ENCODE measurements at places on chromosomes 1 and 21. TPM values are rescaled to one million over a fixed set of nuclear protein-coding genes. Genes with fewer than 3 reads are reported as not detected.

Gene MRAP
- not detected for polyA plus RNA-seq

Gene PER3
- 5.1 TPM for polyA plus RNA-seq

Gene TACSTD2
- 135 TPM for polyA plus RNA-seq

Gene ADAM15
- polyA plus RNA-seq: 129 TPM

Gene WDR3
- polyA plus RNA-seq: 38.7 TPM

Gene GNAT2
- polyA plus RNA-seq: 0.20 TPM

Gene CALML6
- 0.20 TPM for polyA plus RNA-seq

Gene AGT
- polyA plus RNA-seq: not detected

Gene OR6K6
- not detected for polyA plus RNA-seq

Gene YIPF1
- 24.8 TPM for polyA plus RNA-seq

Gene TCEA3
- 0.56 TPM for polyA plus RNA-seq

Gene VHLL
- not detected for polyA plus RNA-seq

Gene PALMD
- 1.7 TPM for polyA plus RNA-seq

Gene SYT6
- polyA plus RNA-seq: not detected

Gene TMEM269
- 0.02 TPM for polyA plus RNA-seq

Gene EDARADD
- 8.4 TPM for polyA plus RNA-seq

Gene TMEM35B
- 32.1 TPM for polyA plus RNA-seq

Gene OR2T35
- polyA plus RNA-seq: not detected

Gene NAV1
- polyA plus RNA-seq: 48.9 TPM

Gene ELOVL1
- polyA plus RNA-seq: 264 TPM

Gene SPATA21
- not detected for polyA plus RNA-seq

Gene TBX15
- 0.01 TPM for polyA plus RNA-seq

Gene C8A
- not detected for polyA plus RNA-seq

Gene MX2
- not detected for polyA plus RNA-seq

Gene SAMD11
- polyA plus RNA-seq: not detected

Gene IGSF9
- 8.3 TPM for polyA plus RNA-seq

Gene AMY1A
- polyA plus RNA-seq: not detected

Gene TRPM2
- 16.6 TPM for polyA plus RNA-seq

Gene SPATA17
- polyA plus RNA-seq: 0.23 TPM

Gene CD101
- polyA plus RNA-seq: 0.15 TPM

Gene TMEM200B
- polyA plus RNA-seq: 0.25 TPM

Gene PAQR6
- polyA plus RNA-seq: 1.6 TPM

Gene HOOK1
- polyA plus RNA-seq: 1.9 TPM

Gene ENAH
- 37.1 TPM for polyA plus RNA-seq

Gene ACKR1
- polyA plus RNA-seq: not detected

Gene LAMB3
- 1,283 TPM for polyA plus RNA-seq

Gene OLFML3
- 0.73 TPM for polyA plus RNA-seq

Gene MAP1LC3C
- not detected for polyA plus RNA-seq

Gene NR1I3
- polyA plus RNA-seq: not detected

Gene CTSK
- polyA plus RNA-seq: 2.2 TPM

Gene KCNA3
- not detected for polyA plus RNA-seq

Gene FASLG
- polyA plus RNA-seq: not detected

Gene C8B
- polyA plus RNA-seq: not detected

Gene AVPR1B
- not detected for polyA plus RNA-seq

Gene LHX8
- not detected for polyA plus RNA-seq

Gene ERG
- 0.26 TPM for polyA plus RNA-seq

Gene CD164L2
- 1.4 TPM for polyA plus RNA-seq

Gene FCRLB
- polyA plus RNA-seq: 0.93 TPM

Gene LCE2A
- not detected for polyA plus RNA-seq

Measured in mammary epithelial cell (primary cell).